ENCODE measurements at places on chromosomes 4 and X. TPM values are rescaled to one million over a fixed set of nuclear protein-coding genes. Genes with fewer than 3 reads are reported as not detected.

Gene NDUFC1
- total RNA-seq, result 117 TPM

Gene TRIM61
- 2.0 TPM for total RNA-seq

Gene DDIT4L
- 0.26 TPM for total RNA-seq

Gene SLC4A4
- 0.87 TPM for total RNA-seq

Gene HSFX4
- not detected for total RNA-seq

Gene SATL1
- 0.13 TPM for total RNA-seq

GRCh38 chrX:74272230-74272629, 31.8 kb upstream of the ZCCHC13 start:
- no peak overlapping the region for H3K27ac ChIP-seq
- H3K36me3 ChIP-seq, result peaks cover 41% of the 10 kb centered on the region
- H3K4me3 ChIP-seq, result no peak overlapping the region
- H3K4me1 ChIP-seq, result no peaks in the 10 kb centered on the region
- DNase-seq, result no peak

GRCh38 chrX:18353931-18354368, 538 bp downstream of the SCML2 start:
- peak; percentile 26 for DNase-seq
- H3K27me3 ChIP-seq, result peaks cover 3% of the 10 kb centered on the region
- no peaks in the 10 kb centered on the region for H3K36me3 ChIP-seq
- peak overlapping the region; percentile 61 for H3K4me3 ChIP-seq
- H3K27ac ChIP-seq, result peak overlapping the region; percentile 50
- H3K4me1 ChIP-seq, result peaks cover 13% of the 10 kb centered on the region

DNA sequence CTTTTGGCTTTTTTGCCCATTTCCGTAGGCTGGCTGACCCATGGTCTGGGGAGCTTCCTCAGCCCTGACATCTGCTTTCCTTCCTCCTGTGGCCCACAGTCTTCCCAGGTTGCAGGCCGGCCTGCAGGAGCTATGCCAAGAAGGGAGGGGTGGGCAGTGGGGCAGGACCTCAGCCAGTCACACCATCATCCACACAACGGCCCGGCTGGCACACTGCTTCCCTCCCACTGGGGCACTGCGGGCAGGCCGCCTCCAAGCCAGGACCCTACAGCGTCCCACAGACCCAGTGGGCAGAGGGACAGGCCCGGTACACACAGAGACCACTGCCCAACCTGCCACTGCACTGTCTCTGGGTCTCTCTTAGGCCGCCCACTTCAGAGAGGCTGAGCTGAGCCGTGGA, 38.0 kb downstream of the CTBP1 start:
- H3K36me3 ChIP-seq, result peaks cover 45% of the 10 kb centered on the region
- no peak overlapping the region for H3K4me3 ChIP-seq
- no peak overlapping the region for H3K27ac ChIP-seq
- no peaks in the 10 kb centered on the region for H3K4me1 ChIP-seq

- H3K27me3 ChIP-seq, result no peaks in the 10 kb centered on the region
- H3K4me1 ChIP-seq, result no peaks in the 10 kb centered on the region
- no peaks in the 10 kb centered on the region for H3K36me3 ChIP-seq
- DNase-seq, result no peak
- H3K4me3 ChIP-seq, result no peak overlapping the region
Observed at GRCh38 chr4:73576381-73576780, 43.9 kb downstream of the RASSF6 start.

DNA sequence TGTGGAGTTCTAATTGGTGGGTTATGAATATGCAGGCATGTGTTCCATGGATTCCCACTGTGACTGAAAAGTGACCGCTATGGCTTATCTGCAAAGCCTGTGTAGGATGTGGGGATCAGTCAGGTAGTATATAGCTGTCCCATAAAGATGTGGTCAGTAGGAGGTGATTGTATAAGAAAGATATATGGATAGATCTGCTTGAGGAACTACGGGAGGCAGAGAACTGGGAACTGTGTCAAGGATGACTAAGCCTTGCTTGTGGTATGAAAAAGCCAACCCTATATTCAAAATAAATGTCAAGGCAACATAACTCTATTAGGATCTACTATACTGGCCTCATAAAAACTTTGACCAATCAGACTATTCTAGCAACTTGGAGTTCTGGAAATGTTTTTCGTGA, 185.2 kb downstream of the KLHL4 start:
- H3K4me1 ChIP-seq, result no peaks in the 10 kb centered on the region
- no peak overlapping the region for H3K4me3 ChIP-seq
- no peak for DNase-seq
- H3K27me3 ChIP-seq, result no peaks in the 10 kb centered on the region
- H3K27ac ChIP-seq, result no peak overlapping the region
- no peaks in the 10 kb centered on the region for H3K36me3 ChIP-seq

GRCh38 chr4:169571435-169571834, 40.9 kb downstream of the NEK1 start:
- H3K27me3 ChIP-seq, result no peaks in the 10 kb centered on the region
- H3K4me1 ChIP-seq, result no peaks in the 10 kb centered on the region
- H3K27ac ChIP-seq, result no peak overlapping the region

GRCh38 chrX:137151403-137151802, 117.6 kb upstream of the GPR101 start:
- no peaks in the 10 kb centered on the region for H3K36me3 ChIP-seq
- H3K4me3 ChIP-seq, result no peak overlapping the region
- DNase-seq, result no peak
- peaks cover 17% of the 10 kb centered on the region for H3K27me3 ChIP-seq
- H3K4me1 ChIP-seq, result no peaks in the 10 kb centered on the region

DNA sequence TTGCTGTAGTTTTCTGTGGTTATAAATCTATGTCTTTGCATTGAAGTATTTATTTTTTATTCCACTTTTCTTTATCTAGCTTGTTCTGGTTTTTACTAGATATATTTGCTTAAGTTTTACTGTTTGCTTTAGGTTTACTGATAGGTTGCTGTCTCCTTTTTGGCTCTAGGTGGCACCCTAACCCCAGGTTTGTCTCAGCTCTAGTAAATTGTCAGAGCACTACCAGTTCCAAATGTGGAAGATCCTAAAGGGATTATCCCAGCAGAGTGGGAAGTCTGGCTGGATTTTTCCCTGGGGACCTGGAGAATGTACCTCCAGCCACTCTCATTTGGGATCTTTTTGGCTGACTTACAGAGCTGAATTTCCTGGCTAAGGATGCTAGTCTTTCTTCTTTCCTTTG, 106.1 kb downstream of the PBDC1 start:
- H3K4me3 ChIP-seq, result no peak overlapping the region
- DNase-seq, result peak; percentile 64
- no peaks in the 10 kb centered on the region for H3K27me3 ChIP-seq
- no peaks in the 10 kb centered on the region for H3K4me1 ChIP-seq
- no peaks in the 10 kb centered on the region for H3K36me3 ChIP-seq

DNA sequence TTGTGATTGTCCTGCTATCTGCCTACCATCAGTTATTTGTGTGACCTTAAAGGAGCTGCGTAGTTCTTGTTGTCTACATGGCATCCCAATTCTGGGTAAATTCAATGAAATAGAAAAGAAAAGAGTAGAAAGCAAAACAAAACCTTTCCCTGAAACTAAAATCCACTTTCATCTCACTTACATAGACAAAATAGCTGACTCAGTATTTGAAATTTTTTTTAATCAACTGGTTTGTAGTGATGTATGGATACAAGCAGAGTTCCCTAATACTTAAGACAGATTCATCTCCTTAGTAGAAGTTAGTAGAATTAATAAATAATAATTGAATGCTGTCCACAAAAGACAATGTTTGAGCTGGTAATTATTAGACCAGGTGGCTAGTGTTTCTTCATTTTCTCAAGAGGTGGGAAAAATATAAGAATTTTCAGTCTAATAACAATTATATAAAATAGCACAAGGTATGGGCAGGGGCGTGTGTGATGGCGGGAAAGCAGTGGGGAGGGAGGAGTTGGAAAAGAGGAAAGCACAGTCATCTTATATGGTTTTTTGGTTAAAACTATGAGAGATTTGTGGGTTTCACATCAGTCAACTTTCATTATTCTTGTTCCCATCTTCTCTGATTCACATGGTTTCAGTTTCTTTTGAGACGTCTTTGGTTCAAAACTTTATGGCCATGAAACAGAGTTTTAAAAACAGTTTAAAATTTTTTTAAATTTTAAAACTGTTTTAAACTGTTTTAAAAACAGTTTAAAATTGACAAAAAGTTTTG, 275.2 kb downstream of the SPRY1 start:
- H3K36me3 ChIP-seq, result no peaks in the 10 kb centered on the region
- H3K27ac ChIP-seq, result no peak overlapping the region
- H3K27me3 ChIP-seq, result no peaks in the 10 kb centered on the region
- H3K4me3 ChIP-seq, result no peak overlapping the region

- no peak overlapping the region for H3K27ac ChIP-seq
- no peaks in the 10 kb centered on the region for H3K27me3 ChIP-seq
- peaks cover 8% of the 10 kb centered on the region for H3K4me1 ChIP-seq
- H3K36me3 ChIP-seq, result no peaks in the 10 kb centered on the region
Observed at GRCh38 chr4:17033768-17034181, 135.3 kb upstream of the LDB2 start.

DNA sequence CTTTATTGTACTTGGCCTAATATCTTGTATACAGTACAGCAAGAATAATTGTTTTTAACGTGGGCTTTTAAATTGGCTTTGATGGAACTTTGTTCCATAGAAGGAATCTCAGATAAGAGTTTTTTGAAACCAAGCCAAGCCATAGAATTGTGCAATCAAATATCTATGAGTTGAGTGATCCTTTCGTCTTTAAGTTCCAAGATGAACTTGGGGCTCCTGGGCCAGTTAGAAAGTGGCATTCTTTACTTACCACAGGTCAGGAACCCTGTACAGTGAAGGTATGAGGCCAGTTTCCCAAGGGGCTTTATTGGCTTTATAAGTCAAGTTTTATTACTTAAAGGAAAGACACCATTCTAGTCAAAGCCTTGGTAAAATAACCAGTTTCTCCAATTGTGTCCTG, 2104.2 kb downstream of the PCDH7 start:
- DNase-seq, result no peak
- no peaks in the 10 kb centered on the region for H3K4me1 ChIP-seq
- no peaks in the 10 kb centered on the region for H3K36me3 ChIP-seq
- H3K4me3 ChIP-seq, result no peak overlapping the region
- no peaks in the 10 kb centered on the region for H3K27me3 ChIP-seq

DNA sequence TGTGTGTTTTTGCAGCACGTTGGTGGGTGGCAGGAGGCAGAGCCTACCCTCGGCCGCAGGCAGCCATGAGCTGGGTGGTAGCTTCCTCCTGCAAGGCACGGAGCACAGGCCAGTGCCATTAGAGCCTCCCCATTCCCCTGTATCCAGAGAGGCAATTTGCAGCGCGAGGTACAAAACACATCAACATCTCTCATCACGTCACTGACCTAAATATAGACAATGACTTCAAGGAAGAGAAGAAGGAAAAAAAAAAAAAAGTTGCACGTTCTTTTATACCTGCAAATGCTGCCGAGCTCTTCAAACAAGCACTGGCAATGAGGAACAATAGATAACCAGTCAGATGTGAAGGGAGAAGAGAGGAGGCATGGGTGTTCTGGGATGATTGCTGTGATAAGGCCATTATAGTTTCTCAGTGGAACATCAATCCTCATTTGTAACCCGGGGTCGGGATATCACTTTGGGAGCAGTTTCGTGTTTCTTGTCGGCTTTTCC, 159.9 kb downstream of the MGST2 start:
- H3K36me3 ChIP-seq, result no peaks in the 10 kb centered on the region
- H3K4me1 ChIP-seq, result no peaks in the 10 kb centered on the region
- DNase-seq, result no peak
- H3K4me3 ChIP-seq, result no peak overlapping the region

- H3K4me1 ChIP-seq, result peaks cover 10% of the 10 kb centered on the region
- no peak overlapping the region for H3K4me3 ChIP-seq
- H3K27me3 ChIP-seq, result no peaks in the 10 kb centered on the region
Observed at GRCh38 chrX:68931345-68931744, 102.5 kb downstream of the EFNB1 start.

DNA sequence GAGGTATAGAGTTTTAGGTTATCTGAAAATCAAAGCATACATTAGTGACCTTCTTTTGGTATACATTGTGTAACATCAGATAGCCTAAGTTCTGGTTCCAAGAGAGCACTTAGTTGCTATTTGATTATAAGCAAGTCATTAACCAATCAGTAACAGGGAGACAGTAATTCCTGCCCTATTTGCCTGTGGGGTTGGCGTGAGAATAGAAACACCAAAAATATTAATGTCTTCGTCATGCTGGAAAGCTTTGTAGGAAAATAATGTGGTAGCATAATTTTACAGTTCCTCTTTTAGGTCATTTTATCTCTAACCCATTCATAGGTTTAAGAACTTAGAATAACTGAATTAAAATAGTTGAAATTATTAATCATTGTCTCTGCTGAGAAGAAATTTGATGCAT, 37.8 kb downstream of the NPNT start:
- no peak overlapping the region for H3K4me3 ChIP-seq
- DNase-seq, result no peak
- no peaks in the 10 kb centered on the region for H3K36me3 ChIP-seq
- H3K4me1 ChIP-seq, result no peaks in the 10 kb centered on the region
- no peak overlapping the region for H3K27ac ChIP-seq

GRCh38 chr4:173370130-173370476, 651 bp upstream of the SAP30 start:
- no peak for DNase-seq
- peaks cover 13% of the 10 kb centered on the region for H3K36me3 ChIP-seq
- peak overlapping the region; percentile 91 for H3K4me3 ChIP-seq
- H3K27me3 ChIP-seq, result no peaks in the 10 kb centered on the region
- H3K27ac ChIP-seq, result peak overlapping the region; percentile 63
